ENCODE measurements at places on chromosomes 7 and 10.

DNA sequence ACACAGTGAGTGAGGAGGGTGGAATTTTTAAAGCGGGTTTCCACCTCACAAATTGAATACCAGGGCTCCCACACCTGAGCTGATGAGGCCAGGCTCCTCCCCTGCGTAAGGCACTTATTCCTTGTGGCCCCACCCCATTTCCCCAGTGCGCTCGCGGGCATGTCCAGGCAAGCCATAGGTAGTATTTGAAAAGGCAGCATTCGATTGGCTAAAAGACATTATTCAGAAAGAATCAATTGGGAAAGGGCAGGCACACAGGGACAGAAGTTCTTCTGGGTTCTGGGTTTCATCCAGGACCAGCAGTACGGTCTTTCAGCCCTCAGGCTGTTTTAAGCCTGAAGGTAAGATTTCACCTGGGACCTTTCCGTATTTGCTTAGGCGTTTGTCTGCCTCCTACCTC is 222.3 kb downstream of the BBS9 start:
- no peak for DNase-seq

DNA sequence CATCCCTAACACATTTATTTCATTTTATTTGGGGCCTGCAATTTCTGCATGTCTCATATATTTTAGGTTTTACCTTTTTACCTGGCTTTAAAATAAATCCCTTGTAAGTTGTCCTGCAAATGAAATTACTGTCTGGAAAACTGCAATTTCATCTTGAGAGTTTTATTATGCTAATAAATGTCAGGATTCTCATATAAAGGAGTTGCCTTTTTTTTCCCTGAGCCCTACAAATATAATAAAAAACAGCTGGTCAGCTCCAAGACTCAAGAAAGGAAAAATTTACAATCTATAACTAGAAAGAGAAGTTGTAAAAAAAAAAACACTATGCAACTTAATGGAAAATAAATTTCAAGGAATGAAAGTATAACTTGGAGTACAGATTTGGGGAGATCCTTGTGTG is 108.7 kb downstream of the SH2D4B start:
- DNase-seq, result no peak

DNA sequence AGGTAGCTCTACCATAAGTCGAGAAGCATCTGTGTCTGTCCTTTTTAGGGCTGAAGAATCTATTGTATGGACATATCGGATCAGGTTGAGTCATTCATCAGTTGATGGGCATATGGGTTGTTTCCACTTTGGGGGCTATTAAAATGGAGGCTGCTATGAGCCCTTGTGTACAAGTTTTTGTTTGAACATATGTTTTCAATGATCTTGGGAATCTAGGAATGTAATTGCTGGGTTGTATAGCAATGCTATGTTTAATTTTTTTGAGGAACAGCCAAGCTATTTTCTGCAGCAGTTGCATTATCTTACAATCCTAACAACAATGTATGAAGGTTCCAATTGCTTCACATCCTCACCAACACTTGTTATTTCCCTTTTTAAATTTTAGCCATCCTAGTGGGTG is 46.4 kb upstream of the HABP2 start:
- no peak for DNase-seq

- DNase-seq, result no peak
Observed at GRCh38 chr10:20313665-20314064, 497.4 kb downstream of the PLXDC2 start.

DNA sequence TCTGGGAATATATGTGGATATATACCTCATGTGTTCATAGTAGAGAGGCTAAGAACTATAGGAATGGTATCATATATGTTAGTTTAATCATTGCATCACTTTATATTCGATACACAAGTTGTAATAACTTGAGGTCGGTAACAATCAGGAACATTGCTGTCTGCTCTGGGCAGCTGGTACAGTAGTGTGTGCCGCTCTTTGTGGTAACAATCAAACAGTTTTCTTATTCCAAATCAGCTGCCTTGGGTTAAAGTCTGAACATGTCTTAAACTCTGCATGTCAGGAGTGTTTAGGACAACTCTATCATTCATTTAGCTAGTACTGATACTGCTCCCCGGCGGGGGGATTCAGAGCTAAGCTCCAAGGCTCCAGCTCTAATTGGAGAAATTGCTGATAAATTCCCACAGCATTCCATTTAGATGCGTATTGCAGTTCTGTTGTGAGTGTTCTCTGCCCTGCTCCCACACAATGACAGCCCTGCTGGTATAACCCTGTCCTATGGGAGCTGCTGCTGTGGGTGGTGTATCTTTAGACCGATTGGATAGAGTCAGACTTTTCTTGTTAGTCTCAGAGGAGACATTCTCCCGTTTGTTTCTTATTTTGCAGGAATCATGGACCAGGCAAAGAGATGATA is 707.5 kb upstream of the FZD8 start:
- DNase-seq, result no peak

- no peak for DNase-seq
Observed at GRCh38 chr7:114700247-114700928, 221.5 kb upstream of the MDFIC start.

- DNase-seq, result no peak
Observed at GRCh38 chr10:71695502-71696476, 23.8 kb downstream of the C10orf105 start.

- no peak for DNase-seq
Observed at GRCh38 chr10:125397608-125398007, 237.2 kb upstream of the CTBP2 start.

DNA sequence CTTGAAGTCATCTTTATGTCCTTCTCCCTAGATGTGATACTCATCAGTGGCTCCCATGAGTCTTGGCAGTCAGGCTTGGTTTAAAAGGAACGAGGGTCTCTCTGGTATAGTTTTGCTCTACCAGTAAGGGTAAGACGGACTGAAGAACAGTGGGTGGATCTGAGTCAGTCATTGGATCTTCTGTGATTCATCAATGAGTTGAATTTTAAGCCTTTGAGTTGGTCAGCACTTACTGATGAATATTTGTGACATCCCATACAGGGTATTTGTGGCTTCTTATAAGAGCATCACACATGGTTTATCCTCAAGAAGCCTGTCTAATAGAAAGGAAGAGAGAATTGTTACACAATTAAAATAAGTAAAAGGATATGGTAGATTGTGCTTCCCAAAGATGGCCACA is 87.3 kb upstream of the NAMPT start:
- DNase-seq, result no peak

GRCh38 chr7:46079421-46079820 is 158.3 kb upstream of the IGFBP3 start:
- no peak for DNase-seq

DNA sequence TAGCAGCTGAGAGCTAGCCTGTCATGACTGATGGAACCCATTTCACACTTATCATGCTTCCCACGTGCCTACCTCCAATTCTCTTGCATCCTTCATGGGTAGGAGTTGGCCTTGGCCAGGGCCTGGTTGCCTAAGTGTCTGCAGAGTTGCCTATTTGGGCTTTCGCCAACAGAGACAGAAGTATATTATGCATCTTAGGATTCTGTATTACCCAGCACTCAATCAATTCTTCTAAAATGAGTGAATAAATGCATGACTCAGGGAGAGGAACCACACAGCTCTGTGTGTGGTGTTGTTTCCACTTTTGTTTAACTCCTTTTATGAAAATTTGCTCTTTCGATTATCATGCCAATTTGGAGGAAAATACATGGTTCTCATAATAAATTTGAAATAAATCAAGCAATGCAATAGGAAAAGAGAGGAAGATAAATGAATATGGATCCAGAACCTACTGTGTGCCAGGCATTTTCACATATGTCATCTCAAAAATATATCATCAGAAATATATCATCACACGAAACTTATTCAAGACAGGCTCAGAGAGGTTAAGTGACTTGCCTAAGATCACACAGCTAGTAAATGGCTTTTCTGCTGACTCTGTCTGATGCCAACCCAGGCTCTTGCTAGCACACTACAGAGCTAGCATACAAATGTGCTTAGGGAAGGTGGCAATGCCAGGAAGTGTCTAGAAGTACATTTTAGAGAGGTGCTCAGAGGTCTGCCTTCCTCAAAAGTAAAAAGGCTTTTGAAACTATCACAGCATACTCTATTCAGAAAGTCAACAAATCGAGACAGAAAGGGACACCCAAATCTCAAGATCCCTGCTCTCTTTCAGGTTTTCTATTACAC is 9.5 kb upstream of the HABP2 start:
- no peak for DNase-seq

- no peak for DNase-seq
Observed at GRCh38 chr7:1300636-1301035, 68.0 kb downstream of the UNCX start.

DNA sequence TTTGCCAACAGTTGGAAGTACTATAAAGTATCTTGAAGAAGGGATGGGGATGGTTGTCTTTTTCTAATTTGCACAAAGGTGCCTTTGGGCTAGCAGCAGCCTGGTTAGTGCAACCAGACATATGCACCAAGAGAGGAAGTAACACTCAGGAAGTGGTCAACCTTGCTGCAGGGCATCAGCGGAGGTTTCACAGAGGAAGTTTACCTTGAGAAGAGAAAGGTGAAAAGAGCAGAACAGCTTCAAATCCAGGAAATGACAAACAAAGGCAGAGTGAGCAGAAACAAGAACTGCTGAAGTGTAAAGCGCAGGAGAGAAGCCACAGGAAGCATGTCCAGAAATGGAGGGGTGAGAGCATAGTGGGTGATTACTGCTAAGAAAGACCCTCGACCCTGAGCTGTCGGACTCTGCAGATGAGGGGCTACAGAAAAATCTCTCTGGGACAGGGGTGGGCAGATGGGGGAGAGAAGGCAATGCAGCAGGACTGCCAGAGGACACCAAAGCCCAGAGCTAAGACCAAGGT is 66.9 kb downstream of the STK17A start:
- DNase-seq, result peak; percentile 82

DNA sequence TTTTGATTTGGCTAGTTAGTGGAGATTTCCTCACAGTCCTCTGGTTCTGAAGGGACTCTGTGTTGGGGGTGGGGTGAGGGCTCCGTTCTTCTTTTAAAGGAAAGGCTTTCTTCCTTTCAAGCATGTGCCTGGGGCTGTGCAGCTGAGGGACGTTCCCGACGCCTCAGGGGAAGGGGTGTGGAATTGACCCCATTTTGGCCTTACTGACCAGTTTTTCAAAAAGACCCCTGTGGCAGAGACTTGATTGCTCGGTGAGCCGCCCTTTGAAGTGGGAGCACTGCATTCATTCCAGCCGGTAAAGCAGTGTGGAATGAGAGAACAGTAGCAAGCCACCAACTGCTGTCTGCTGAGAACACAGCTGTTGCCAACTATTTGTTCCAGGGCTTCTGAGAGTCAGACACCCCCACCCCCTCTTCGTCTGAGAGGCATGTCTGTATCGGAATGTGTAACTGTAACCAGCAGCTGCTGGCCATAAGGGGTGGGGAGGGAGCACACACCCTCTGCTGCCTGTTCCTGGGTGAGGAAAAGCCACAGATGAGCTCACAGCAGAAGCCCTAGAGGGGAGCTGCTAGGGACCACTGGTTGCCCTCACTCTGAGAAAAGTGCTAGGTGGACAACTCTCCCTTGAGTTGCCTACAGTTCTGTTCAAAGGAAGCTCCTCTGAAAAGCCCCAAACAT is 33.2 kb downstream of the WBP1L start:
- DNase-seq, result no peak

DNA sequence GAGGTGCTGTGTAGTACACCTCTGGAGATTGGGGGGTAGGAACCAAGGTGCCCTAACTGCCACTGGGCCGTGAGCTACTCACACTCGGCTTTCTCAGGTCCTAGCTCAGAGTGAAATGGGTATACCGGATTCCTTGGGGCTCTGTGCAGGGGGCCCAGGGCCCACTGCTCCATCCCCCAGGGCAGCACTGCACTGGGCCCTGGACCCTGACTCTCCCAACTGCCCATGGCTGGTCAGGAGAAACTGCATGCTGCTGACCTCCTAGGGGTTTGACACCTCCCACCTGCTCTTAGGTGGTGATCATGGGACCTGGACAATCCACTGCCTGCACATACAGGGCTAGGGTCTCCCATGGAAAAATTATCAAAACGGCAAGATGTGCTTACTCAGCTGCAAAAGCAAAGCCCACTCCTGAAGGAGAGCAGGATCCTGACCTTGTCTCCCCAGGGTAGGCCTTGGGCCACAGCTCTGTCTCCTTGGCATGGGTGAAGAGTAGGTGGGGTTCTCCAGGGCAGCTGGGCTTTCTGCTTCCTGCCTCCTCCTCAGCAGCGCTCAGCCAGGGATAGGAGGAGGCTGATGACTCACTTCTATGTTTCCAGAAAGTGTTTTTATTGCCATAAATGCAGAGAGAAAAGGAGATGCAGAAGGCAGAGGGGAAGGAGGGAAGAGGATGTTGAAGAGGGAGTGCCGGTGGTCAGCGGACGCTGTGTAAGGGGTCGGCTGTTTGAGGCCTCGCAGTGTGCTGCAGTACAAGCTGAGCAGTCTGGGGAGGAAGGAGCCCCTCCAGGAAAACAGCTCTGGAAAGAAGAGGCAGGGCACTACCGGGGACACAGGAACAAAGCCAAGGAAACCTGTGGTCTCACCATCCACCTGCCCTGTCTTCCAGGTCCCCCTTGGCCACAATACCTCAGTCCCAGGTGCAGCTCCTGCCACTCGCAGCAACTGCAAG is 107.8 kb downstream of the ARHGAP22 start:
- DNase-seq, result peak; percentile 11

- no peak for DNase-seq
Observed at GRCh38 chr7:107998660-107999480, 4.1 kb downstream of the LAMB1 start.

DNA sequence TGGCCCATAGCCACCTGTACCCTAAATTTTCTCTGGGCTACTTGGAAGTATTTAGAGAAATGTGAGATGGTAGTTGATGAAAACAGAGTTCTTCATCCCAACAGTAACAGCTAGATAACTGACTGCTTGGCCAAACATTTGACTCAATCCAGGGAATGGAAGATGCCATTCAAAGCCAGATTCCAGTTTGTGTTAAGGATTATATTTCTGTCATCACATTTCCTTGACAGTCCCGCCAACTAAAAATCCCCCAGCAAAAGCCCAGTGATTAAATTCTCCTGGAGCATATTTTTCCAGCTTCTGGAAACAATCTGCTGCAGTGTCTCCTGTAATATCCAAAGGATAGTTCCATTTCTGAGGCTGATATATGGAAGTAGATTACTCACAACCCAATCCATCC is 45.4 kb upstream of the PTN start:
- DNase-seq, result no peak

DNA sequence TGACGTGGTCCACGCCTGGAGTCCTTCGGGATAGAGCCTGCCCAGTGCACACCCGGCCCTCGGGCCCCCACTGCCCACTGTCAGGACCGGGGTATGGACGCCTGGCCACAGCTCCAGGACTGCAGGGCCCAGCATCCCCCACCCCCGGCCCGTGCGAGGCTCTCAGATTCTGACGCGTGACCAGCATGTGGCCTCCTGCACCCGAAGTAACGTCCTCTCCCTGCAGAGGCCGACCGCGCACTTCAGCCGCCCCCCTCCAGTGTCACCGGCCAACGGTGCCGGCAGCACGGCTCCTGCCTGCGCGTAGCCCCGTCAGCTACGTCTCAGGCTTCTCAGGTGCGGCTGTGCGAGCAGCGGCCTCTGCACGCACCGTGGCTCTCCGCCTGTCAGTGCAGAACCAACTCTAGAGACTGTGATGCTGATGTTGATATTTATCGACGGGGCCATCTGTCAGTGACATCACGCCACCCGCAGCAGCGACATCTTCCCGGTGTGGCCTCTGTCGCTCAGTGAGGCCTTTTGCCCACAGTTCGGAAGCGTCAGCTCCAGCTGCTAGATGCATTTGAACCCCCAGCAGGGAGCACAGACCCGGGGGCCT is 40.1 kb upstream of the ADGRA1 start:
- DNase-seq, result no peak

GRCh38 chr10:109933984-109934565 is 10.8 kb upstream of the XPNPEP1 start:
- peak; percentile 56 for DNase-seq

- DNase-seq, result no peak
Observed at GRCh38 chr10:561721-562120, 127.7 kb downstream of the DIP2C start.

GRCh38 chr7:158933468-158934139 is 77.2 kb downstream of the DYNC2I1 start:
- no peak for DNase-seq
